Pancreas (tissue), 10 donors: ENCODE measurements at places on chromosomes 16 and 17. TPM values are rescaled to one million over a fixed set of nuclear protein-coding genes. Genes with fewer than 3 reads are reported as not detected.

The CCP110 gene
- 5.2 TPM for total RNA-seq

The TBX2 gene
- total RNA-seq, result 9.7 TPM

The PRDM7 gene
- not detected for total RNA-seq

The DOK4 gene
- 24.4 TPM for total RNA-seq

GRCh38 chr16:23160574-23160973 is 11.3 kb upstream of the USP31 start:
- no peaks in the 10 kb centered on the region for H3K4me1 ChIP-seq
- no peak overlapping the region for H3K4me3 ChIP-seq
- no peak for DNase-seq
- H3K27ac ChIP-seq, result no peak overlapping the region
- no peaks in the 10 kb centered on the region for H3K36me3 ChIP-seq

DNA sequence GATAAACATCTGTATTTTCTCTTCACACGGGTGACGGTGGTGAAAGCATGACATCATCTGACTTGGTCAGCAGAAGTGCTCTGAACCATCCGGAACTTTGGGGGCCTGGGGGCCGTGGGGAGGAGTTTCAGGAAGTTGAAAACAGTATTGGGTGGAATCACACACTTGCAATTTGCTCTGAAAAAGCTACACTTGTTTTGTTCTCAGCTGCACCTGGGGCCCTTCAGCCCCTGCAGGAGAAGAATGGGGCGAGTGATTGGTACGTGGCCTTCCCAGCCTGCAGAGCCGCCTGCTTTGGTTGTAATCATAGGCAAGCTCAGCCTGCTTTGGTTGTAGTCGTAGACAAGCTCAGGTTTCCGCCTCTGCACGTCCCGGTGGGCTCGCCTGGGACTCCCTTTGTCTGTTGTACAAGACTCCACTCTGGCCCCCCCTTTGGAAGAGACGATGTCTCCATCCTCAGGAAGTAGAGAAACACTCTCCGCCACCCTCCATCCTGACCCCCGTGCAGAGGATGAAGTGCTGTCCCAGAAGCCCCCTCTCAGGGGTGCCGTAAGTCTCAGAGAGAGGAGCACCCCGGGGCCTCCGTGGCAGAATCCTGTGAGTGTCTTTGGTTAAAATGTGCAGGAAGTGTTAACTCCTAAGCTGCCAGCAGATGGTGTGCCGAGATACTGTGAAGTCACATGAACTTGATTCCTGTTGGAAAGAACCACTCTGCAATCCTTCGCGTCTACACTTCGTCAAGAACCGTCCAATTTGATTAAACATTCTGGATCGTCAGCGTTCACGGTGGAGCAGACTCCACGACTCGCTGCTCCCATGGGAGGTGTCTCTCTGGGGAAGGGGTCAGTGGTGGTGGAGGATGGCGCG is 5.4 kb downstream of the BANP start:
- no peaks in the 10 kb centered on the region for H3K27me3 ChIP-seq
- H3K36me3 ChIP-seq, result no peaks in the 10 kb centered on the region
- peak overlapping the region; percentile 39 for H3K27ac ChIP-seq
- H3K4me3 ChIP-seq, result no peak overlapping the region

DNA sequence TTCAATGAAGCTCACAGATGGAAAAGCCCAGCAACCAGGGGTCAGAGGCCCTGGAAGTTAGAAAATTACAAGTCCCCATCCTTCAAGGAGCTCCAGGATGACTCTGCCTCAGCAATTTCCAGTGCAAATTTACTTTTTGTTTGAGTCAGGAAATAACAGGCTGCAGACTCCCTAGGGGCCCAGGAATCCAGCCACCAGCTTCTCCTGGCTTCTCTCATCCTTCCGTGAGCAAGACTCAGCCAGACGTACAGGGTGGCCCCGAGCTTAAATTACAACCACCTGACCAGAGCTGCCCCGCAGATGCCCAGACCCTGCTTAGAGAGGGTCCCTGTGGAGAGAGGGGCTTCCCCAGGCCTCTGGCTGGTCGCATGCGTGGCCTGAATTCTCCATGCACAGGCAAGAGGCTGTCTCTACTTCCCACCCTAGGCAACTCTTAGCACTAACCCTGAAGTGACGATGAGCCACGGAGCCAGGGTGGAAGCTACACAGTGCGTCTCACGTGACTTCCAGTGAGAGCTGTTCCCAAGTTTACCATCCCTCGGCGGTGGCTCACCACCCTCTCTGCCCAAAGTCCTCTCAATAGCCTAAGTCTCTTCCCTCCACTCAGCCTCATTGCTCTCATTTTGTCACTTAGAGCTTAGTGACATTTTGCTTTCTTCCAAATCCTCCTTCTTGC is 27.1 kb downstream of the GPR142 start:
- H3K4me1 ChIP-seq, result no peaks in the 10 kb centered on the region
- no peaks in the 10 kb centered on the region for H3K36me3 ChIP-seq
- no peaks in the 10 kb centered on the region for H3K27me3 ChIP-seq

- no peak overlapping the region for H3K4me3 ChIP-seq
- H3K27me3 ChIP-seq, result no peaks in the 10 kb centered on the region
- H3K36me3 ChIP-seq, result no peaks in the 10 kb centered on the region
- no peak for DNase-seq
- no peak overlapping the region for H3K27ac ChIP-seq
Measured at GRCh38 chr17:14015271-14015670, 54.0 kb upstream of the COX10 start.

DNA sequence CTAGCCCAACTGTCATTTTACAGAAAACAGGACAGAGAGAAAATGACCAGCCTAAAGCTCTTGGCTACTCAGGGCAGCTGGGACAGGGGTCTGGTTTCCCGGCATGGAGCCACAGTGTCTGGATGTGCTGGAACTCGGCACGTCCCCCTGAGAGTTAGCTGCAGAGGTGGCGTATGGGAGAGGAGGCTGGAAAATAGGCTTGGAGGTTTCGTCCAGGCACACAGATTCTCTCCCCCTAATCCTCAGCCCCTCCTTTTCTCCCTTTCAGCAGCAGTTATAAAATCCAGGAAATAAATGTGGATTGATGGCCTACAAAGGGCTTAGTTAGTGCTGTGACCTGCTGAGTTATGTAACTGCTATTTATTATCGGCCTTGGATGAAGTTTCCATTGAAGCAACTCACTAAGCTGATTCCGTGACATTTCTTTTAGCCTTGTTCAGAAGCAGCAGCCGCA is 89.5 kb upstream of the TOB1 start:
- no peak for DNase-seq
- no peaks in the 10 kb centered on the region for H3K36me3 ChIP-seq
- no peaks in the 10 kb centered on the region for H3K27me3 ChIP-seq
- H3K4me3 ChIP-seq, result no peak overlapping the region

DNA sequence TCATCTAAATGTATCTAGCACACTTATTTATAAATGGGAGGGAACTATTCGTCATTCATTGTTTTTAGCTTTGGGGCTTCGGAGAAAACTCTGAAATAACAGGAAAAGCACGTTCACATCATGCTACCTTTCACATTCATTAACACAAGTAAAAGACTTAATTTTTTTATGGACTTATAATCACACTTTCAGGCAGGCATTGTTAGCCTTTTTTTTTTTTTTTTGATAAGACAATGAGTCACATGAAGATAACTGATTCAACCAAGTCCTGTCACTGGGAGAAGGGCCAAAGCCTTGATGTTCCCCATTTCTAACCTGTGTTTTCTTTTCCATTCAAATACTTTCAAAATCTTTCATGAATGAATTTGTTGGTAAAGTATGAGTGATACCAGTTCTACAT is 631.3 kb upstream of the CA10 start:
- no peaks in the 10 kb centered on the region for H3K27me3 ChIP-seq
- no peaks in the 10 kb centered on the region for H3K36me3 ChIP-seq
- H3K27ac ChIP-seq, result no peak overlapping the region
- H3K4me1 ChIP-seq, result no peaks in the 10 kb centered on the region

- H3K4me3 ChIP-seq, result peak overlapping the region; percentile 61
- no peaks in the 10 kb centered on the region for H3K27me3 ChIP-seq
- H3K36me3 ChIP-seq, result no peaks in the 10 kb centered on the region
- no peak for DNase-seq
- no peak overlapping the region for H3K27ac ChIP-seq
Measured at GRCh38 chr17:80455784-80456183, 20.6 kb downstream of the NPTX1 start.

DNA sequence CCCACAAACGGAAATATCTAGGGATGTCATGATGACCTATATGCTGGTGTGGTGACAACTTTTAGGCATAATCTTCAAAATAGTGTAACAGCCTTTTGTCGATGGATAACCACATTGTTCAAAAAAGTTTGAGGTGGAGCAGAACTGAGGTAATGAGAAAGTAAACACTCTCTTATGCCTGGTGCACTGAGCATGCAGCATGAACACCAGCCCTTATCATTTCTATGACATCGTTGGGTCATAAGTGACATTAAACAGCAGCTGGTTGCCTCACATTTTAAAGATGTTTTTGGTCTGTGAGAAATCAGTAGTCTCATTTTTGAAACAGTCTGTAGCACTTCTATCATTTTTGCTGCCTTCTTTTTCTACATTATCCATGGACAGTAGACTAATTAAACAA is 1.8 kb downstream of the KRT23 start:
- no peak overlapping the region for H3K27ac ChIP-seq
- H3K27me3 ChIP-seq, result no peaks in the 10 kb centered on the region
- DNase-seq, result no peak
- H3K4me3 ChIP-seq, result no peak overlapping the region
- no peaks in the 10 kb centered on the region for H3K4me1 ChIP-seq
- no peaks in the 10 kb centered on the region for H3K36me3 ChIP-seq

- no peak for DNase-seq
- H3K27me3 ChIP-seq, result no peaks in the 10 kb centered on the region
- no peaks in the 10 kb centered on the region for H3K36me3 ChIP-seq
Measured at GRCh38 chr16:17235147-17235815, 235.5 kb downstream of the XYLT1 start.

The FN3K gene
- total RNA-seq, result 22.7 TPM

- H3K36me3 ChIP-seq, result peaks cover 59% of the 10 kb centered on the region
- H3K27me3 ChIP-seq, result no peaks in the 10 kb centered on the region
- H3K4me3 ChIP-seq, result no peak overlapping the region
- no peak for DNase-seq
- no peaks in the 10 kb centered on the region for H3K4me1 ChIP-seq
Measured at GRCh38 chr17:80296221-80296620, 35.6 kb downstream of the RNF213 start.

- peak; percentile 35 for DNase-seq
- H3K27ac ChIP-seq, result peak overlapping the region; percentile 85
- H3K4me1 ChIP-seq, result peaks cover 15% of the 10 kb centered on the region
- H3K4me3 ChIP-seq, result peak overlapping the region; percentile 40
- H3K36me3 ChIP-seq, result peaks cover 6% of the 10 kb centered on the region
Measured at GRCh38 chr17:72121164-72122009, 567 bp downstream of the SOX9 start.

DNA sequence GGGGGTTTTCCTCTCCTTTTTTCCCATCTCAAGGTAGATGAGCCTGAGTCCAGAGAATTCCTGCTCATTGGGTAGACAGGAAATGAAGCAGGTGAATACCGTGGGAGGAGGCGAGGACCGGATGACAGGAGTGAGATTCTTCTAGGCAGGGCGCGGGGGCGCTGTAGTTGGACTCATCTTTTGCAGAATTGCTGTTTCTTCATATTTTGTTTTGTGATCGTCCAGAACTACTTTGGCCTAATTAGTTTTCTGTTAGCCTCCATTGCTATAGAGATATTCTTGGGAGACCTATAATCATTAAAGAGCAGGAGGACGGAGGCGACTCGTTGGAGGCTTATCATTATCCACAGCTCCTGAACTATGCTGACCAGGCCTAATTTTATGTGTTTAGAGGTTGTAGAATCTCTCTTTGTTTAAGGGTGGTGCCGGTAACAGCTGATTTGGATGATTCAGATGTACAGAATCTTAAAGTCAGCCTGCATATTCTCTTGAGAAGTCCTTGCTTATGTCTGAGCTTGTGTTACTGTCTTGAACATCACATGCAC is 650 bp downstream of the ATP6V0A1 start:
- no peaks in the 10 kb centered on the region for H3K27me3 ChIP-seq
- H3K4me3 ChIP-seq, result peak overlapping the region; percentile 56
- peaks cover 17% of the 10 kb centered on the region for H3K4me1 ChIP-seq
- peak overlapping the region; percentile 70 for H3K27ac ChIP-seq

DNA sequence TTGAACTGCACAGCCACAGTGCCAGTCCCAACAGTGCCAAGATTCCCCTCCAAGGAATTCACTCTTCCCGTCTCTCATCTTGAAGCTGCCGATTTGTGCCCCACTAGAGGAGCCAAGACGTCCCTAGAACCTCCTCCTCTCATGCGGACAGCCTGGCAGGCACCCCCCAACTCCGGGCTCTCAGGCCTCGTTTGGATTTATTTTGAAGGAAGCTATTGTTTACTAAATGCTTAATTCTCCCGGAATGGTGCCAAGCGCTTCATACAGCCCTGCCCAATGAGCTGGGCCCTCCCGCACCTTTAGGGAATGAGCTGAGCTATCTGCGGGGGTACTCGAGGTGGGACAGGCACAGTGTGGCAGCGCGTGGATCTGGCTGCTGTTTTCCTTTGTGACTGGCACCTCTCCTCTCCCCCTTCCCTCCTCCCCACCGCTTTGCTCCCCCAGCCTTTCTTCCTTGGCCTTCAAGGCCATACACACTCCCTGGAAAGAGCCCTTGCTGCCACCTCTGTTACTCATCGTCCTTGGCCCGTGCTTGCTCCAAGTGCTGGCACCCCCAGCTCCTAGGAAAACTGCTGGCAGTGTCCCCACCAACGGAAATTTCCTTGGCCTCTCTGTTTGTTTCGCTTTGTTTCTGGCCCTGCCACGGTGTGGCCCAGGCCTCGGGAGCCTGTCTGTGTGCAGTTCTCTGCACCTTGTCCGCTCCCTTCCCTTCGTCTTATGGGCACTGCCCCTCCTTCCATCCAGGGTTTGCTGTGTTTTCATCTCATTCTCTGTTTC is 49.9 kb upstream of the CDR2 start:
- H3K4me3 ChIP-seq, result no peak overlapping the region
- DNase-seq, result peak; percentile 69
- peaks cover 17% of the 10 kb centered on the region for H3K36me3 ChIP-seq
- no peaks in the 10 kb centered on the region for H3K27me3 ChIP-seq
- H3K4me1 ChIP-seq, result no peaks in the 10 kb centered on the region
- H3K27ac ChIP-seq, result peak overlapping the region; percentile 24

DNA sequence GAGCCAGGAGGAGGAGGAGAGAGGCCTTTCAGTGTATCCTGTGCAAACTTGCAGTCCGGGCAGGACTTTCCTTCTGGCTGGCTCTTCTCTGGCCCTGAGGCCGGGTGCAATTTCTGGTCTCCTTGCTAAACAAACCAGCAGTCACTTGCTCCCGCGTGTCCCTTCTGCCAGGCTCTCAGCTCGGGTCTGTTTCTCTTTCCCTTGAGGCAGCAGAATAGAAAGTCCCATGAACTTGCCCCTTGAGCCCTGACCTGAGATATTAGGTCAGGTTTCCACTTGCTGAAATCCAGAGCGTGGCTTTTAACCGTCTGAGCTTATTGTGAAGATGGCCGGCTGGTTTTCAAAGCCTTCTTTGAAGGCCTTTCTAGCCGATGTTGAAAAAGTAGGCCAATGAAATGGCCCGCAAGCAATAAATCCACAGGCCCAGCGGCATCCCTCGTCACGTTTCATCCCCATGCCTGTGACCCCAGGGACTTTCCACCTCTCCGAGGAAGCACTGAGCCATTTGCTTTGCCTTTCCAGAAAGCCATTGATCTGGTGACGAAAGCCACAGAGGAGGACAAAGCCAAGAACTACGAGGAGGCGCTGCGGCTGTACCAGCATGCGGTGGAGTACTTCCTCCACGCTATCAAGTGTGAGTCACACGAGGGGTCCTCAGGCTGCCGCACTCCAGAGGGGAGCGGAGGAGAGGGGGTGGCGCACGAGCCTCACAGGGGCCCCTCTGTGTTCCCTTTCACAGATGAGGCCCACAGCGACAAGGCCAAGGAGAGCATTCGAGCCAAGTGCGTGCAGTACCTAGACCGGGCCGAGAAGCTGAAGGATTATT is 4.5 kb downstream of the VPS4A start:
- DNase-seq, result peak; percentile 78
- H3K27me3 ChIP-seq, result no peaks in the 10 kb centered on the region
